ENCODE measurements at places on chromosomes 2 and 18.

DNA sequence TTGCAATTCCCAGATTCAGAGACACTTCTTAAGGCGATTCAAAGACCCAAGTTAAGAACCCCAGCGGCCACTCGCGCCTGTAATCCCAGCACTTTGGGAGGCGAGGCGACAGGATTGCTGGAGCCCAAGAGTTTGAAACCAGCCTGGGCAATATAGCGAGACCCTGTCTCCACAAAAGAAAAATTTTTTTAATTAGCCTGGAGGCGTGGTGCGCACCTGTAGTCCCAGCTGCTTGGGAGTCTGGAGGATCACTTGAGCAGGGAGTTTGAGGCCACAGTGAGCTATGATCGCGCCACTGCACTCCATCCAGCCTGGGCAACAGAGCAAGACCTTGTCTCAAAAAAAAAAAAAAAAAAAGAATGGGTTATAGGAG, 585 bp upstream of the ANAPC1 start:
- no peak for DNase-seq

DNA sequence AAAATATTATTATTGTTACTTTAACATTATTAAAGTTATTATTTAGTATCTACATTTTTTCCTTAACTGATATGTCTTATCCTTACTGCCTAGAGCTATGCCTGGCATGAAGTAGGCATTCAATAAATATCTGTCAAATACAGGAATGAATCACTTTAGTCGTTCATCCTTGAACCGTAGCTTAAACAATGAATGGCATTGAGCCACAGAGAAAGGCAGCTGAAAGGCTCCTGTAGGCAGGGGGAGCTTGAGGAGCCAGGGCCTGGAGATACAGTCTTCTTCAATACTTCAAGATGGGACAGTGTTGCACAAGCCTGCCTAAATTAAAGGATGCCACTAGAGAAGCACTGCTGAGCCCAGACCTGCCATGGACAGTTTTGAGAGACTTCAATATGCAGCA, 22.5 kb downstream of the CYRIA start:
- no peak for DNase-seq

DNA sequence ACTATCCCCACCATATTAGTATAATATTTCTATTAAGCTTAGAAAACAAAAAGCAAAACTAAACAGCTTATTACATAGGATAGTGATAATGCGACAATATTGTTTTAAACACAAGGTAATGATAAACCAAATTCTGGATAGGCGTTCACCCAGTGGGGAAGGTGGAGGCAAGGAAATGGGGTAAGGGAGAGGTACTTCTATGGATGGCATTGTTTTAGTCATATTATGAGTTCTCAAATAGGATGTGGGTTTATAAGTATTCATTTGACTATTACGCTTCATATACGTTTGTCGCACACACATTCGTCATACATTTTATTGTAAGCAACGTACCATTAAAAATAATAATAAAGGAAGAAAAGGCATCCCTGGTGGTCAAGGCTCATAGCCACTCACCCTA, 88.8 kb upstream of the DNMT3A start:
- no peak for DNase-seq

DNA sequence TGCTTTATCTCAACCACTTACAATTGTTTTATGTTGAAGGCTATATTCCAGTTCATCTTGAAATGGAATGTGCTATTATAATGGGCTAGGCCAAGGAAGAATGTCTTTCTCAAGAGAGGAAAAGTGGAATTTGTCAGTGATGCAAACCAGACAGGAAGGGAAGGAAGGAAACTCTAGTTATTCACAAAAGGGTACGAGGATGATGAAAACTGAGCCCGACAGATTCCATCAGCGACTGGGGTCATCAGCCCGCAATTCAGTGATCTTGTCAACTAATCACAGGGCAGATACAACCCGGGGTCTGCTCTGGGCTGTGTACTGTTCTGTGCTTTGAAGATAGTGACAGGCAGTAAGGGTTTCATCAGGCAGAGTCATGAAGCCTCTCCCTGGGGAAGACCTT, 23.4 kb upstream of the LYPD6 start:
- no peak for DNase-seq

DNA sequence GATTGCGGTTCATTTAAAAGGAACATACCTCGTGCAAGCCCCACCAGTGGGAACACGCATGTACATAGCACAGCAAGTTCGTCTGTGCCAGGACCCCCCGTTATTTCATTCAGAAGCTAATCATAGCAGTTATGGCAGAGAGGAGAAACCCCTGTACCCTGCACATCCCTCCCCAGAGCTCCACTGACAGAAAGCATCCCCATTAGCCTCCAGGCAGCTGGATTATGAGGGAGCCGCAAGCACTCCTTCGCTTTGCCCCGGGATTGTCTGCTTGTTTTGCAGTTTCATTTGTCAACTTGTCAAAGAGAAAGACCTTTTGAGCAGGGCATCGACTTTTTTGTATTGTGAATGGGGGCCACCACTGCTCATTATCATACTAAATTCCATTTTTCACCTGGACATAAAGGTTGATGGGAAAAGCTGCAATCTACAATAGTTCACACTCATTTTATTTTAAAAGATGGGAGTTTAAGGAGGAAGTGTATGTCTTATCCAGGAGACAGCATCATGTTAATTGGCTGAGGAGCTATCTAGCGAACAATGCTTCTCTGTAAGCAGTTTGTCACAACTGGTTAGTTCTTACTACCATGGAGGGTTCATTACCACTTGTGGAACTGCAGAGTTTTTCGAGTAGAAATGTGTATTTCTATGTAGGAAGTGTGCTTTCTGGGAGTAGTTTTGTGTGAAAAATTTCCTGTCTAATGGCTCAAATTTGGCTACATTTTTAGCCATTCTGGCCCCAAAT, 255.3 kb downstream of the THSD7B start:
- DNase-seq: no peak

Measured in iPS-NIHi11 (cell line).